ENCODE measurements at places on chromosomes 4 and X. TPM values are rescaled to one million over a fixed set of nuclear protein-coding genes. Genes with fewer than 3 reads are reported as not detected.
A peak's percentile ranks its signal among the peaks of the same experiment; 100 is the strongest.

GRCh38 chrX:16603822-16604221, 46.1 kb upstream of the S100G start:
- no peak for DNase-seq

GRCh38 chr4:51870441-51871188, 27.7 kb downstream of the DCUN1D4 start:
- no peak for DNase-seq

Gene ATP2B3
- not detected for total RNA-seq

Gene NWD2
- total RNA-seq, result not detected

Gene HHIP
- not detected for total RNA-seq

Gene MAGEA9B
- total RNA-seq, result not detected

GRCh38 chr4:70589785-70590184, 2.3 kb upstream of the AMBN start:
- no peak for DNase-seq

- no peak for DNase-seq
These were observed 226.9 kb upstream of the MID1 start for GRCh38 chrX:10847333-10847732.

GRCh38 chr4:184506527-184507121, 32.3 kb upstream of the IRF2 start:
- peak; percentile 14 for DNase-seq

DNA sequence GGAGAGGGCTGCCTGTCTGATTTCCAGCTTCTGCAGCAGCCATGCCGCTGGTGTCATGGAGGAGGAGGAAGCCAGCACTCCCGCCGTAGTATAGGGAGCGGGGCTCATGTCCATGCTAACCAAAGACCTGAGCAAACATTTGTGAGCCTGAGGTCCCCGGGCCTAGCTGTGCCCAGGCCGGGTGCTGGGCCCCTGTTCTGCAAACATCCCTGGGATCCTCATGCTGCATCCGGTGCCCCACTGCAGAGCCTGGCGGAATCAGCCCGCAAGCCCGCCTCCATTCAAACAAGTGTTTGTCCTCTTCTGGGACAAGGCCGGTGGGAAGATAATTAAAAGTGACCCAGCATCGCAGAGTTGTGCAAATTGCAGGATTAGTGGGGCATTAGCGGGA, 106.3 kb downstream of the SORCS2 start:
- DNase-seq, result no peak

Gene ARHGEF38
- total RNA-seq, result not detected

DNA sequence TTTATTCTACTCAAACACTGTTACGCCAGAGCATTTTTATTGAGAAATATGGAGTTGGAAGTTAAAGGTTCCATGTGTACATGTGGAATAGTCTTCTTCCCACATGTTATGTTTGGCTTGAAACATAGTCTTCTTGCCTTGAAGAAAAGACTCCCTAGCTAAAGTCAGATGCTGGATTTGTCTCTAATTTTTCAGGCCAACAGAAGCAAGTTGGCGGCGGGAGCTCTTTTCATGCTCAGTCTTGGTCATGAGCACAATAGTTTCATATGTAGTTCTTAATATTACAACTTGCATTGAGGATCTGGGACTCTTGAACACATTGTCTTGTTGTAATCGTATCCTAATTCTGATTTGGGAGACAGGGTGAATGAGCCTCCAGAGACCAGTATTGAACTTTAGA, 19.4 kb downstream of the SEPTIN11 start:
- DNase-seq, result no peak

- DNase-seq, result no peak
These were observed 712 bp downstream of the STX18 start for GRCh38 chr4:4541040-4541631.

DNA sequence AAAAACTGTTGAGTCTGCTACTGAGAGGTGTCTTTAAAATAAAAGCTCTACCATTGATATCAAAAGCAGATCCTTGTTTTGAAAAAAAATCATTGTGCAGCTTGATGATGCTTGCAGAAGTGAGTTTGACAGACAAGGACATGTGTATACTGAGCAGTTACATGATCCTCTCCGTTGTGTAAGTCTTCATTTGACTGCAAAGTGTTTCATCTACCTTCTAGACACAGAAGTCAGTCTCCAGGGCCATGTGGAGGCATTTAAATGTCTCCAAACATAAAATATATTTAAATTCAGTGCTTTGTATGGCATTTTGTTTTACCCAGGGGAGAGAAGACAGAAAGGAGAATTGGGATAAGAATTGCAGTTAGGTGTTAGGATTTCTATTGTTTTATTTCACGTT, 107.8 kb upstream of the MYOZ2 start:
- DNase-seq, result no peak

- DNase-seq, result no peak
These were observed 1148.9 kb downstream of the STIM2 start for GRCh38 chr4:28009541-28009940.

- DNase-seq, result no peak
These were observed 68.0 kb upstream of the MSX1 start for GRCh38 chr4:4791299-4792111.

DNA sequence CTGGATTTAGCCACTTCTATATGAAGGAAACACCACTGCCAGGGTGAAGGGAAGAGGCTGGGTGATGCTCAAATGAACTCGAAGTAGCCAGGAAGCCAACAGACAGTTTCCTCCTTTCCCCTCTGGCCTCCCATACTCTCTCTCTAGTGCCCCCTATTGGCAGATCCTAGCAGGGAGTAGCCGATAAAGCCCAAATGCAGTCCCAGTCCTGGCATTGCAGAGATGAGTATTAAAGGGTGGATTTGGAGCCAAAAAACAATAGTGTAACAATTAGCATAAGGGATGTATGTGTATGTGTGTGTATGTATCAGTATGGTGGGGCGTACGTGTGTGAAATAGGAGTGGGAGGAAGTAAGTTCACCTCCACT, 213.8 kb upstream of the LDB2 start:
- DNase-seq, result no peak

Gene GPRASP3
- 3.8 TPM for total RNA-seq

- no peak for DNase-seq
These were observed 93.7 kb upstream of the TRPC3 start for GRCh38 chr4:122045533-122045932.

Gene CCNA2
- total RNA-seq, result 11.7 TPM

Gene FAAH2
- total RNA-seq, result 16.1 TPM

DNA sequence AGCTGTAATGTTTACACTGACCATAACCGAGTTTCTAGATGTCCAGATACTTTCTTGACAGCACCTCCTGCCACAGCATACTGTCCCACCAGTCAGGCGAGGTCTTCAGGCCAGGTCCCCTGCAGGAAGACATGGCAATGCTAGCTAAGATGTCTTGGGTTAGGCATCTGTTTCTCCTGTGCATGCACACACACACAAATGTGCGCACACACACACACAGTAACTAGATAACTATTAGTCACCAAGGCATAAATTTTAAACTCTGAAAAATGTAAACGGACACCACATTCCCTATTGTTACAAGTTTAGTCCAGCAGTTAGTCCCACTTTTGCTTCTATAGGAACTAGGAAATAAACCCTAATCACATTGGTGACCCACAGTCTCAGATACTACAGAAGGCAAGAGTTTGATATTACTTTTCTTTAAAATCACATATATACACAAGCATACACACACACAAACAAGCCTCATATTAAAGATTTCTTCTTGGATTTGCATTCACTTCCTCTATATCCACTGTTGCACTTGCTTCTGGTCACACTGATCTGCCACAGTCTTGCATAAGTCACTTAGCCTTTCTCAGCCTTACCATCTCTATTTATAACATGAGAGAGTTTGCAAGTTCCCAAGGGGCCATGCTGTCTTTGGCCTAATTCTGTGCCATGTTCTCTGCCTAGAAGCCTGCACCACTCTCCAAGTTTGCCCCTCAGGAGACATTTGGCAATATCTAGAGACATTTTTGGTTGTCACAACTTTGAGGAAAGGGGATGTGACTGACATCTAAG, 32.2 kb downstream of the IL21 start:
- no peak for DNase-seq

- DNase-seq, result no peak
These were observed 252.4 kb upstream of the ARHGAP24 start for GRCh38 chr4:85222561-85222960.

DNA sequence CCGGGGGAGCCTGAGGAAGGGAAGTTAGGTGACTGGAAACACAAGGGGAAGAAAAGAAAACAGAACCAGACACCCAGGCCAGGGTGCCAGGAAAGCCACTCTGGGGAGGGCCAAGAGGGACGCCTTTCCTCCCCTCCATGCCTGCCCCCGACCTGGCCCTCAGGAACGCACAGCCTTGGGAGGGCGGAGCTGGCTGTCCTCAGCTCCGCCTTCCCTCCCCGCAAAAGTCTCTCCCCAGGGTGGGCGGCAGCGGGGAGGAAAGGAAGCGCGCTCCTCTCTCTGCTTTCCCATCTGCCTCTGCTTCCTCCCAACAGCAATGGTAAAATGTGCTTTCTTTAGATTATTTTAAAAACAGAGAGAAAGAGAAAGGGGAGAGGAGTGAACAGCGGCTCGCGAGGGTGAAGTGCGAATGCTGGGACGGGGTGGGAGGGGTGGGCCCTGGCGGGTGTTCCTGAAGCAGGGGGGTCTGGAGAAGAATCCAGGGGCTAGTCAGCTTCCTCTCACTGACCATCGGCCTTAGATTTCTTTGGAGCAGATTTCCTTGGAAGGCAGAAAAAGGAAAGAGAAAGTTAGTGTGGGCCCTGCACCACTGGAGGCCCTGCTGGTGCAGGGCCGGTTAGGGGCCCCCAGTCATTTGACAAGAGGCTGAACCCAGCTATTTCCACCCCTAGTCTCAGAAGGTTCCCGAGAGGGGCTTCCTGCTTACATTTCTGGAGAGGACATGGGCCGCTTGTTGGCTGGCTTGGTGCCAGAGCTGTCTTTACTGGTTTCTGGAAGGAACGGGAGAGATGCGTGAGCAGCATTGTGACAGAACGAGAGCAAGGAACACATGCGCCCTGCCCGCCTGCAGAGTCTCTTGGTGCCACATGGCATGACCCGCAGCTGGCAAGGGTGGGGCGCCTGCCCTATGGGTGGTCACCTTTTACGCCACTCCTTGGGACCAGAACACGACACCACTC, 4.7 kb upstream of the RENBP start:
- no peak for DNase-seq

Gene TLR2
- 12.4 TPM for total RNA-seq

Gene ADH5
- total RNA-seq, result 55.2 TPM

DNA sequence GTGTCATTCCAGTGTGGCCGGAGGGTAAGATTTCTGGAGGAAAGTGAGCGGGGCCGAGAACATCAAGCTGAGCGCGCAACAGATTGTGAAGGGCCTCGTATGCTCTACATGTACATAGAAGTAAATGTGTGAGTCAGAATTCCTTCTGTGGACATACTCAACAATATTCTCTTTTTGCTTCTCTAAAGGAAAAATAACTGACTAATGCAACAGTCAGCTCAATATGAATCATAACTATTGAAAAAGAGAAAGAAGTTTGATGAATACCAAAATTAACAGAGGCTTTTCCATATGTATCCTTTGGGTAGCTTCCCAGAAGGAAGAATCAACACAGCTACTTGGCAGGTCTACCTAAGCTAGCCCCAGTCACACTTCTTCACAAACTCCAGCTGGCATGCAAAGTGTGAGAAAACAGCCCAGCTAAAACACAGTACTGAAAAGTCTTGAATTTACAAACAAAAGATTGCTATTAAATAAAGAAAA, 87.5 kb upstream of the ZFP42 start:
- no peak for DNase-seq
